Astrocyte of the hippocampus (primary cell): ENCODE measurements at places on chromosomes 12 and 14.

- DNase-seq: peak; percentile 68
Measured at GRCh38 chr12:107320929-107321631, 227.7 kb upstream of the CRY1 start.

GRCh38 chr12:117060246-117060928, 38.8 kb downstream of the TESC start:
- DNase-seq: peak; percentile 34

GRCh38 chr12:47939009-47939601, 24.3 kb upstream of the TMEM106C start:
- no peak for DNase-seq

DNA sequence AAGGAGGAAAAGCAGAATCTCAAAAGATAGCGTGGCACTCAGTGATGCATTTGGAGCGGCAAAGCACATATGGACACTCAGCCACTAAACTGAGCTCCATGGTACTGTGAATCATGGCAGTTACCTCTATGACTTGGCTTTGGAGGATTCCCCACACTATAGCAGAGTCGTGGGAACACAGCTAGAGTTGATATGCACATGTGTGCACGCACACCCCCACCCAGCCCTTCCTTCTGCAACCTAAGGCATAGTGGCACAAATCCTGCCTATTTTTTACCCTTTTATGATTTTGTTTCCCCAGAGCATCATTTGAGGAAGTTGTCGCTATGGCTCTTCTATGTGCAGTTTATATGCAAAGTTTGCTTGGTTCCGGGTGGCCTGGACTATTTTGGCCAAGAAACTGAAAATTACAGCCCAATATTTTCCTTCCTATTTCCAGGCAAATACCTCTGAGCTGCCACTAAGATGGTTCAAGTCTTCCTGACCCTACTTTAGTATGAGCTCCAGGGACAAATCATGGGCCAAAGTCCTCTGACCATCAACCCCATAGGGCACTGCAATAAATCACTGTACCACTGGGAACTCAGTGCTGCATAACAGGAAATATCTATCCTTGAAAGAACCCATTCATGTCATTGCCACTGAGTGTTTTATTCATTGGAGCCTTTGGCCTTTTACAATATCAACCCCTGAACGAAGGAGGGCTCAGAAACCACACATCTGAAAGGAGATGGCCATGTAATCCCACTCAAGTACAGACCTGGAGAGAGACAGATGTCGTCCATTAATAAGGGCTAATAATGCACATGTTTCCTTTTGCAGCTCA, 177.5 kb downstream of the EGLN3 start:
- DNase-seq: no peak

- peak; percentile 53 for DNase-seq
Measured at GRCh38 chr14:42110167-42110566, 503.5 kb downstream of the LRFN5 start.

GRCh38 chr14:35818346-35819115, 7.6 kb upstream of the BRMS1L start:
- peak; percentile 62 for DNase-seq

DNA sequence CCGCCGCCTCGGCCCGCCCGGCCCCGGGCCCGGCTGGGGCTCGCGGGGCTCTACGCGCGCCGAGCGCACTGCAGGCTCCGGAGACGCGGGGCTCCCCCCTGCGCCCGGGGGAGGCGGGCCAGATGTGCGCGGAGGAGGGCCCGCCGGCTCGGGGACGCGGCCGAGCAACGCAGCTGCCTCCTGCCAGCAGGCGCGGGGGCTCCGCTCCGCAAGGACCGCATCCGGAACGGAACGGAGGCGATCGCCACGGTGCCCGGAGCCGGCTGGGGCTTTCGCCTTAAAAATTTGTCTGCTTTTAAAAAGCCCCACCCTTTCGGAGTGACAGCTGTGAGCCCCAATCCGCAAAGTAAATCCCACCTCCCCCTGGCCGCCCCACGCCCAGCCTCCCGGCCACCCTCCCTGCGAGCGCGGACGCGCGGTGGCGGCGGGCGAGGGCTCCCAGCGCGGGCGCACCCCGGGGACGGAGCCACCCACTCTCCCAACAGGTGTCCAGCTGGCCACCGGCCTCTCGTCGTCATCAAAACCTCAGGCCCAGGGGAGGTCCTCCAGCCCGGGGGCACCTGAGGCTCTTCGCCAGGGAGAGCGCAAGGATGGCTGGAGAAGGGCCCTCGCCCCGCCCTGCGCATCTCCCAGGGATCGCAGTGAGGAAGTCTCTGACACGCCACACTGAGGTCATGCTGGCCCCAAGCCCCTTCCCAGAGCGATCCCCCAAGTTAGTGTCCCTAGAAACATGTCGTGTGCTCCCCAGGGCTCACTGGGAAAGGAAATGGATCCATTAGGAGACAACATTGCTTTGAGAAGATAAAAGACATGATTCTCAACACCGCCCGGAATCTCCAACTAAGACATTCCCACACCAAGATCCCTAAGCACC, at the start of gene TMEM132D:
TSS of gene TMEM132D (minus strand) at position 70 of the 874 bp plus-strand sequence.
- DNase-seq: peak; percentile 73

DNA sequence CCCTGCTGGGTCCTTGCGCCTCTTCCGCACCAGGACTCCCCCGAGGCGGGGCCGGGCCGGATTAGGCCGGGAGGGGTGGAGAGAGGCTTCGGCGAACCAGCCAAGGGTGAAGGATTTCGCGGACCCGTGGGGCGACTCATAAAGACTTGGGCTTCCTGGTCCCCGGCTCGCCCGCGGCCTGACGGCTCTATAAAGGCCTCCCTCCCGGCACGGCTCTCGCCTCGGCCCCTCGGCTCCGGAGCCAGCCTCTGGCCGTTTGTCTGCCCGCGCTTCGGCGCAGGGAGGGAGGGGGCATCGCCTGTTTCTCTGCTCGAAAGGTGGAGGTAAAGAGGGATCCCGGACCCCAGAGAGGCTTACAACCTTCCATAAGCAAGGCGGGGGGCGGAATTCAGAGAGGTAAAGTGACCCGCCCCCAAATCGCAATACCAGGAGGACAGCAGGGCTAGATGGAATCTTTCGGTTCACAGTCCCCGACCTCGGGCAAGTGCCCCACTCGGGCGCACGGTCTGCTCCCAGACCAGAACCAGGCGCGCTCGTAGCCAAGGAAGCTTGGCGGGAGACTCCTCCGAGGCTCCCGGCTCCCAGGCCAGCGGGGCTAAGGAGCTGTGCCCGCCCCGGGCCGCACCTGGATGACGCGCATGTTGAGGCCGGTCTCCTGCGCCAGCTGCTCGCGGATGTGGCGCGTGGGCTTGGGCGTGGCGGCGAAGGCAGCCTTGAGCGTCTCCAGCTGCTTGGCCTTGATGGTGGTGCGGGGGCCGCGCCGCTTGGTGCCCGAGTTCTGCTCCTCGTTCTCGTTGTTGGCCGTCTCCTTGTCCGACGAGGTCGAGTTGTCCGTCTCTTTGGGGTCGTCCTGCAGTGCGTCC, 3.9 kb downstream of the LHX5 start:
- DNase-seq: no peak

DNA sequence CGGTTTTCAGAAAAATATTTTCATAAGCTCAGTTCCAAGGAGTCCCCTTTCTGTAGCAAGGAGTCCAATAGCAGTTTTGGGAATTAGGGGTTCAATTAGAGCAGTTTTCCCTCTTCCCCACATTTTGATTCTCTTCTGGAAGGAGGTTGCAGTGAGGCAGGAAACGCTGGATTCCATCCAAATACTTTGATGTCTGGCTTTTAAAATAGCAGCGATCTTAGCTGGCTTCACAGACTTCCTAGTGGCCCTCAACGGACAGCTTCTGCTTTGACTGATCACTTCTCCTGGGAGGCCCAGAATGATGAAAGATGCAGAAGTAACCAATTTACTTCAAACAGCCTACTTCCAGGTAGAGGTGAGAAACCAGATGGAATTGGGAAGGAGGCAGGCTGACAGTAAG, 63.1 kb downstream of the C12orf75 start:
- DNase-seq: peak; percentile 59

- no peak for DNase-seq
Measured at GRCh38 chr12:111085096-111085495, 164.7 kb upstream of the MYL2 start.

GRCh38 chr14:96136371-96137005, 68.2 kb upstream of the BDKRB2 start:
- DNase-seq: peak; percentile 31

- no peak for DNase-seq
Measured at GRCh38 chr12:65944637-65945036, 120.4 kb downstream of the HMGA2 start.

DNA sequence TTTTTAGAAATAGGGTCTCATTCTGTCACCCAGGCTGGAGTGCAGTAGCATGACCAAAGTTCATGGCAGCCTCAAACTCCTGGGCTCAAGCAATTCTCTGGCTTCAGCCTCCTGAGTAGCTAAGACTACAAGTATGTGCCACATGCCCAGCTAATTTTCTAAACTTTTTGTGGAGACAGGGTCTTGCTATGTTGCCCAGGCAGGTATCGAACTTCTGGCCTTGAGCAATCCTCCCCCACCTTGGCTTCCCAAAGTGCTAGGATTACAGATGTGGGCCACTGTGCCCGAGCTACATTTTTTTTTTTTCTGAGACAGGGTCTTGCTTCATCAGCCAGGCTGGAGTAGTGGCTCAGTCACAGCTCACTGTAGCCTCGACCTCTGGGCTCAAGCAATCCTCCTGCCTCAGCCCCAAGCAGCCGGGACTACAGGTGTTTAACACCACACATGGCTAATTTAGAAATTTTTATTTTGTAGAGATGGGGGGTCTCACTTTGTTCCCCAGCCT, 7.1 kb downstream of the PPP4R3A start:
- DNase-seq: no peak

- DNase-seq: no peak
Measured at GRCh38 chr14:104717646-104718045, 6.4 kb upstream of the ADSS1 start.

DNA sequence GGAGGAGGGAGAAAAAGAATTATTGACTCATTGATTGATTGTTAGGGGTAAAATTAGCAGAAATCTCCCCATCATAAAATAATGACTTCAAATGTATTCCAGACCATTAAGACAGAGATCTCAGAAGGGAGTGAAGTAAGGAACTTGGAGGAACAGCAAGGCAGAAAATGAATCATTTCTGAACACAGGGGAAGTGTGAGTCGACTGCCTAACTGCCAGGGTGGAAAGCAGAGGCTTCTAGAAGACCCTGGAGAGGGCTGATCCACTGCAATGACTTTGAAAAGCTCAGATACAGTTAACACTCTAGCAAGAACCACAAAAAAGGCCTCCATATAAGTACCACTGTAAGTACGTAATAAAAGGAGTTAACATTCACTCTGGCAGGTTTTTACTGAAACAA, 9.7 kb downstream of the GLTP start:
- peak; percentile 16 for DNase-seq

- DNase-seq: peak; percentile 29
Measured at GRCh38 chr12:67916266-67916970, 72.8 kb upstream of the IFNG-AS1 start.

GRCh38 chr14:52399921-52400595, 85.9 kb downstream of the PTGER2 start:
- DNase-seq: peak; percentile 11

DNA sequence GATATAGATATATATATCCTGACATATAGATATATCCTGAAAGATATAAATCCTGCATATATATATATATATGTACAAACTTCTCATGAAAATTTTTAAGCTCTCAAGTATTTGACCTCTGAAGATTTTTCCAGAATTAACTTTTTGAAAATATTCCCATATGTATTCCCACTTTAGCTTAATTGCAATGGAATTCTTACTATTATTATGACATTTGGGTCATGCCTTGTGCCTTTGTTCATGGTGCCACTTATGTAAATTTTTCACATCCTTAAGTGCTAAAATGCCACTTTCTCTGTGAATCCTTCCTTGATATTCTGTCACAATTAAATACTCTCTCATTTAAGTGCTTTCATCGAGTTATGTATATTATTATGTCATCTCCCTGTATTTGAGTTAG, 398.2 kb upstream of the SEL1L start:
- DNase-seq: no peak

- DNase-seq: peak; percentile 77
Measured at GRCh38 chr12:8038659-8039114, 6.2 kb downstream of the FOXJ2 start.

- no peak for DNase-seq
Measured at GRCh38 chr12:8546591-8546990, 5.9 kb upstream of the CLEC4E start.

DNA sequence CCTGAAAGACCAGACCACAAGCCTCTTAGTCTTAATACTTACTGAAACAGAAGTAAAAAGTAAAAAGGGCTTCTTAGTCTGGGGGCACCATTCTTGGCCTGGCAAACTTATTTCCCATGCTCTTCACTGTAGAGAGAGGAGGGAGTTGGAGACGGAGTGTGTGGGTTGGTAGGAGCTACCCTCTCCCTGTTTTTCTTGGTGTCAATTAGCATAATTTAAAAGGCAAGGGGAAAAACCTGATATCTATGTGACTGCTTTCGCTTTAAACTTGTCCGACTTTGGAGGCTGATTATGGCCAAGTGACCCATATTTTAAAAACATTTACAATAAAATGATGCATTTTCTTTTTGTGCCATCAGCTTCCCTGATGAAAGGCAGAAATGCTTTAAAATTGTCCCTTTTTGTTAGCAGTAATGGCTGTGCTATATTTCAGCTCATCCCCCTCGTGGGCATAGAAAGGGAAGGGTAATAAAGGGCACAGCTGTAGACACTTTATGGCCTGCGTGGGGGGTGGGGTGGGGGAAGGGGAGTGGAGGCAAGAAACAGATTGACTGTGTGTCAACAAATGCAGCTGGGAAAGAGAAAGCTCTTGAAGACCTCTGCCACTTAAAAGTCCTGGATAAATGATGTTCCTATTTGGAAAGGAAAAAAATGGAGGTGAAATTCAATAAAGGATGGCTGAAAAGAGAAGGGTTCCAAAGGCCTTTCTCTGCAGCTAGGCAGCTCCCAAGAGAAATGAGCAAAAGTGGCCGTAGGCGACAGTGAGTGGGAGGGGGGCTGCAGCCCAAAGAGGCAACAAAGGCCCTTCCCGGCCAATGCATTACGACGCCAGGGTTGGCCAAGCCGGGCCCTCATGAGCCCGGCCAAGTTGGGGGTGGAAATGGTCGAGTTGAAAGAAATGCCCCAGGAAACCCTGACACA, 57.5 kb upstream of the TMEM263 start:
- no peak for DNase-seq

DNA sequence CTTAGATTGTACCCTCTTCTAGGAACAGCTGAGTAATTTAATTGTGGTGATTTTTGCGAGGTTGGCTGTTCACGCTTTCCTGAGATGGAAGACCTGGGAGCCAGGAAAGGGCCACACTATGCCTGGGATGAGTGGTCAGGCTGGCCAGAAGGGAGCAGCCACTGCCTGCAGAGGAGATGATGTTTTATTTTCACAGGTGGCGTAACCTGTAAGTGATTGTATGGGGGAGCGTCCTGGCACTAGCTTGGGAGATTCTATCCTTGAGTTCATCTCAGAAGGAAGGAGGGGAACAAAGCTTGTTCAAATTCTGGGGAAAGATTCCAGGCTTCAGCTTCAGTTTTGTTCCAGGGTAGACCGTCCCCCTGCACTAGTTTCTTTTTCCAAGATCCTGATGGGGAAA, 1.2 kb downstream of the RPH3A start:
- no peak for DNase-seq
